Fibroblast of the aortic adventitia (primary cell): ENCODE measurements at places on chromosomes 5 and 9. TPM values are rescaled to one million over a fixed set of nuclear protein-coding genes. Genes with fewer than 3 reads are reported as not detected.

Gene TAS2R1
- not detected in 2 replicates for total RNA-seq

Gene GRM6
- total RNA-seq, result not detected in 2 replicates

Gene SOX30
- total RNA-seq, result 0.09 TPM in 1 of 2 replicates, not detected in the other

Gene LCP2
- not detected in 2 replicates for total RNA-seq

Gene CARD6
- total RNA-seq, result 24.2 and 34.3 TPM in 2 replicates

Gene ZNF883
- 4.3 and 4.4 TPM in 2 replicates for total RNA-seq

Gene EGR1
- 1.6 and 6.3 TPM in 2 replicates for total RNA-seq

Gene IFNK
- not detected in 2 replicates for total RNA-seq

Gene FRMPD1
- total RNA-seq, result not detected in 2 replicates
